ENCODE measurements at places on chromosomes 3 and 15.

GRCh38 chr3:155462672-155463071 lies 169.2 kb upstream of the STRIT1 start:
- no peak for DNase-seq

DNA sequence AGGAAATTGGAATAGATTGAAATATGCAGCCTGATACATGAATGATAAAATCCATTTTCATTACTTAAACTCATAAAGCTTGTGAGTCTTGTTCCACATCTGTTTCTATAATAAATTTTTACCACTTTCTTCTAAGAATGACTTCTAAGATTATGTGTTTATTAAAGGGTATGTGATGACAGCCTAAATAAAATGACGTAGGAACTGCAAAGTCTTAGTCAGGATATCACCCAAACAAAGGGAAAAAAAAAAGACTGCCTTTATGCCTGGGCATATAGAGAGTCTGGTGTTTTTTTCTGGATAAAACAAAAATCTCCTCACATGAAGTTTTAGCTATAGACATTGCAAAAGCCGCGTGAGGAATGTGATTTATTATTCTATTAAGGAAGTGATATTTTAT lies 844.0 kb downstream of the DIPK2A start:
- DNase-seq = no peak

- DNase-seq = no peak
Observed at GRCh38 chr3:108894981-108895380, 58.7 kb downstream of the GUCA1C start.

DNA sequence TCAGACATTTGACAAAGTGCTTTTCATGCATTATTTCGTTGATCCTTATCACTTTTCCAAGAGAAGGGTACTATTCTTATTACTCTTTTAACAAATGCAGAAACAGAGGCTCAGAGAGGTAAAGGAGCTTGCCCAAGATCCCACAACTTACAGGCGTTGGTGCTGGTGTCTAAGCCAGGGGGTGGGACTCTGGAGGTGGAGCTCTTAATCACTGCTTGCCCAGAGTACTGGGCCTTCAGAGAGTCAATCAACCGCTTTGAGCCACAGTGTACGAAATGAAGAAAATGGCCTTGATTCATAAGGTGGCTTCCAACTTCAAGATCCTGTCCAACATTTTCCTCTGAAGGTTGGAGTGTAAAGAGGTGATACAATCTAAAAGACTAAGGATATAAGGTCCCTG lies 211.5 kb downstream of the NECTIN3 start:
- DNase-seq = no peak

- no peak for DNase-seq
Observed at GRCh38 chr15:61184431-61184830, 44.7 kb downstream of the RORA start.

Measured in Caki2 (cell line).